ENCODE measurements at places on chromosomes 3 and 15. TPM values are rescaled to one million over a fixed set of nuclear protein-coding genes. Genes with fewer than 3 reads are reported as not detected.

PDZRN3 gene
- 1.7 TPM for total RNA-seq

GOLGA8J gene
- not detected for total RNA-seq

DNA sequence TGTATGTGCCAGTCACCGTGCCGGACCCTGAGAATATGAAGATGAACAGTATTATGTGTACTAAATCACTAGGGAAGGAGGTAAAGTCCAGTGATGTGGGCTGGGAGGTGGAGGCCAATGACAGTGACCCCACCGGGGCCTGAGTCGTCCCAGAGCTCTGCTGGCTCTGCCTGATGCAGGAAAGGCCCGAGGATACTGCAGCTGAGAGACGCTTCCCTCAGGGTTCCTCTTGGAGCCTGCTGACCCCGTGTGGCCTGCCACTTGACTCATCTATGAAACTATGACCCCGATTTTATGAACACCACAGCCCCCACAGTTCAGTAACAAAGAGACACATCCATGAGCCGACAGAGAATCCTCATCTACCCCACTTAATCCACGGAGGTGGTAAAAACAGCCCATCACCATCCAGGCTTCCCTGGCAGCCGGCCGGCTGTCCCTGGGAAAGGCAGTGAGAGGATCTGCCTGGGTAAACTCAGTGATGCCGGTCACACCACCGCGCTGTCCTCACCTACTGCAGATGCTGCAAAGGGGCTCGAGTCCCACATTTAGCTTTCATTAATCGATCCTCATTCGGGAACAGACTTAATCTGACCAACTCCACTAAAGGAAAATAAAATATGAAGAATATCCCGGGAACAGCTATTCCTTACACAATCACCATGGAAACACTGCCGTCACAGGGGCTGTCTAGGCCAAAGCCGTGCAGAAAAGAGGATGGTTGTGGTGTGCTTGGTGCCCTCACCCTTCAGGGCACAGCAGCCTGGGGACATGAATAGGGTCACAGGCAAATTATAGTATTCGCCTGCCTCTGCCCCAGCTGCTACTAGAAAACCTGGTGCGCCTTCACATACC lies 82.9 kb downstream of the ARRDC4 start:
- DNase-seq, result no peak

DNA sequence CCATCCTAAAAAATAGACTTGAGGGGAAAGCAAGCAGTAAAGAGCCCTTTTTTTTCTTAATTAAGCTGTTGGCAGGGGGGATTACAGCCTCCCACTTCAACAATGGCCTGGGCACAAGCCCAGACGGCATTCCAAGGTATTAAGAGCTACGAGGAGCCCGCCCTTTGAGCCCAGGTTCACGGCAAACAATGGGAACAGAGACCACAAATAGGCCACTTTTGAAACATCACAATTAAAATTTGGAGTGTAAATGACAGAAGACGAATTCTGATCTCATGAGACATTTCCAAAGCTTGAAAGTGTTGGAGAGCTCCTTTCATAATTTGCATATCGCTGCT lies 8.9 kb downstream of the CHSY1 start:
- no peak for DNase-seq

DNA sequence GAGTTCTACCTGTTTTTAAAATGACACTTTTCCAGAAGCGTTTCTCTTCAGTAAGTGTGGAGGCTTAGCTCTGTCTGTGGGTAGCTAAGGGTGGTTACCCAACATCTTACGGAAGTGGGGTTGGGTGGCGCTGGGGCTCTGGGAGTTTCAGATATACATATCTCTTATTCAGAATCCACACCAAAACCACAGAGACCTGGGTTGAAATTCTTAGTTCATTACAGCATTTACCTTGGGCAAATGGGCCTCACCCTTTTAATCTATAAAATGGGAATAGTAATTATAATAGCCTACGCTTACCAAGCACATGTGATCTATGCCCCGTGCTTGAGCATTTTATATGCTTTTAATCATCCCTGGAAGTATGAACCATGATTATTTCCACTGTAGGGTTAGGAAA lies 9.4 kb downstream of the PTPRG start:
- peak; percentile 31 for DNase-seq

- DNase-seq, result no peak
Observed at GRCh38 chr3:185225080-185225479, 28.8 kb downstream of the EHHADH start.

GRCh38 chr15:56919031-56919608 lies 676 bp downstream of the TCF12 start:
- DNase-seq, result peak; percentile 67

GRCh38 chr15:64443747-64444621 lies 16.4 kb upstream of the ZNF609 start:
- peak; percentile 92 for DNase-seq

DNA sequence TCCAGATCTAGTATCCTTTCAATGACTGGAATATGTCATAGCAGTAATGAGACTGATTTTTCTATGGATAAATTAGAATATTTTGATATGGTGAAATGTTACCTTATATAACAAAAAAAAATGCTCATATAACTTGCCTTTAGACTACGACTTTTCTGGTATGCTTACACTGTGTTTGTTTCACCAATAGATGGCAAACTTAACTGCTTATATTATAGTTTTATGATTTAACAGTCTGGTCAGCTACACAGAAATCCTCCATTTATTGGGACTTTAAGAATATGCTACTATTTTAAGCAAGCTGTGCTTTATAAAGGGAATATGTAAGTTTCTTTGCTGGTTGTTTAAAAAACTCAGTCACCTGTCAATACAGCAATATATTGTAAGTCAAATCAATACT lies 205.6 kb downstream of the VGLL3 start:
- peak; percentile 34 for DNase-seq

GRCh38 chr3:195182470-195182795 lies 88.5 kb downstream of the XXYLT1 start:
- peak; percentile 67 for DNase-seq

GRCh38 chr3:66317750-66318376 lies 97.1 kb downstream of the SLC25A26 start:
- DNase-seq, result no peak

- DNase-seq, result no peak
Observed at GRCh38 chr3:197105786-197106185, 76.2 kb upstream of the MELTF start.

DNA sequence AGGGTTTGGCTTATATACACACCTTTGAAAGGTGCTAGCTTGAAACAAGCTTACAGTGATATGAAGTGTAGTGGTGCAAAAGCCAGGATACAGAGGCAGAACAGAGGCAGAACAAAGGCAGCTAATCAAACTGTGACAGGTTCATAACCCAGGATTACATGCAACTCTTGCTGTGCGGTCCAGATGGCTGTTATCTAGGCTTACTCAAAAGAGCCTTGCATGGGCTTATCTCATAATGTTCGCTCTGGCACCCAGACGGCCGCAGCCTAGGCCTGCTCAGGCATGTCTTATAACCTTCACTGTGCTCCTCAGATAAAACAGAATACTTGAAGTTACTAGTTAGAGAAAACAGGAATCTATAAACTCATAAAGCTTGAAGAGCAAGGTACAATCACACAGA lies 22.8 kb upstream of the NOX5 start:
- DNase-seq, result no peak

All from M059J (cell line).